ENCODE measurements at places on chromosomes 5 and 9.

DNA sequence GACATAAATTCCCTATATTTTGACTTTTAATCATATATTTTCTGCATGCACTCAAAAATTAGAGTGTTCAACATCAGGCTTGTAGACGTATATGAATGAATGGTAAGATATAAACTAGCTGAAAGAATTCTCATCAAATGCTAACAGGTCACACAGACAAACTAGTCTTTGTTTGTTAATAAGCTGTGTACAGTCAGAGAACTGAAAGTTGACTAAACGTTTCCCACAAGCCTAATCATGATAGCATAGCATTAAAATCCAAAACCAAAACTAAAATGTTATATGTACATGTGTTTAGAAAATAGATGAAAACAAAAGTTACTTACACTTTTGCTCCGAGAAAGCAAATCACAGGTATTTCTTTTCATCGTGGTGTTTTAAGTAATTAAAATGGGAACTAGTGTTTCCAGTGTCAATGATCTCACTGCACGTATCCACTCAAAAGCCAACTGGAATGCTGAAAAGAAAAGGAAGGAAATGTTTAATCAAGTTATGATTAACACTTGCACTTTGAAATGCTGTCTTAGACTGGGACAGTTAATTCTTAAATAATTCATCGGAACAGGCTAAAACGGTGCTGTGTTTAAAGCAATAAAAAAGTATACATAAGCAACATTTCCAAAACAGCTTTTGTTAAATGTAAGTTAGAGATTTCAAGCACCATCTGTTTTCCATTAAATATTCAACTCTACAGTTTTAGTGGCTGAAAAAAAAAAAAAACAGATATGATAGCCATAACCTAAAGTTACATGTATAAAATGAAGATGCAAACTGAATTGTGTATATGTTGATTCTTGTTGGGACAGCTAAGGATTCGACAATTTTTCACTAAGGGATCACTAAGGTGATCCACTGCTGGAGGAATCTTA, 291.9 kb upstream of the PDE4D start:
- no peak for DNase-seq

DNA sequence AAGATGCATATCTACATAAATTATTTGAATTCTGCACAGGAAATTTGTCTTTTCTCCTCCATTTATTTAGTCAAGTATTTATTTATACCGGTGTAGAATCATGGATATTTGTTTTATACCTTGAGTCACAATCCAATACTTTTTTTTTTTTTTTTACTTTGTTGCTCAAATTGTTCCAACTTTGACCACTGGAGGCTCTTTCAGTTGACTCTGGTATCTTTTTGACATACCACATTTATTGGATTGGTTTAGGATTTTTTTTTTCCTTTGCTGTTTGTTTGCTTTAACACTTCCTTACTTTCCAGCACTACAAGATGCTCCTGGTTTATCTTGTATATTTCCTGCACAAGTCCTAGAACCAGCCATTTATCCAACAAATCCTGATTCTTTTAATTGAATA, 543.1 kb upstream of the RIOK2 start:
- DNase-seq, result no peak

GRCh38 chr5:78369680-78370079, 9.3 kb downstream of the SCAMP1 start:
- no peak for DNase-seq

DNA sequence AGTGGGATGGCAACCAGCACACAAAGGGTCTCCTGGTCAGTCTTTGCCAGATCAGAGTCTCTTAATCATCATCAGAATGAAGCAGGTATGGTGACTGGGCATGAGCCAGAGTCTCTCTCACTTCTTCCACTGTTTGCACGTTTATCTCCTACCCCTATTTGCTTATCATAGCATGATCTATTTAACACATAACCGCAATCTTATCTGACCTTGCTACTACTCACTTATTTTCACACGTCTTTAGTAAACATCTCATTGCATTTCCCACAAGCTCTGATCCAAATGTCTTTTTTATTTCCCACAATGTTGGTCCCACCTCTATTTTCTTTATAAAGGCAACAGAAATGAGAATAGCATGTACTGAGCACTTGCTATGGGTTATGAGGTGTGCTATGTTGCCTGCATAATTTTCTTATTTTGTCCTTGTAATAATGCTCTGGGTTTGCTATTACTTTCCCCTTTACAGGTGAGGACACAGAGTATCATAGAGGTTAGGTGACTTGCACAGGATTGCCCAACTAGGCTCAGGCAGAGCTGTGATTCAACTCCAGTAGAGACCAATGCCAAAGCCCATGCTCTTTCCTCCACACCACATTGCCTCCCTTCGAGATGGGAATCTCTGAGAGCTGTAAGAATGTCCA, 39.7 kb upstream of the IL7R start:
- no peak for DNase-seq

- no peak for DNase-seq
Measured at GRCh38 chr9:121316378-121316777, 48.4 kb downstream of the GSN start.

- DNase-seq, result no peak
Measured at GRCh38 chr5:80600943-80601693, 31.0 kb upstream of the ANKRD34B start.

- no peak for DNase-seq
Measured at GRCh38 chr5:125410537-125411070, 664.2 kb upstream of the ZNF608 start.

GRCh38 chr5:111932628-111933027, 175.6 kb upstream of the NREP start:
- DNase-seq, result peak; percentile 25

- peak; percentile 92 for DNase-seq
Measured at GRCh38 chr5:95858661-95859595, 36.4 kb upstream of the GLRX start.

DNA sequence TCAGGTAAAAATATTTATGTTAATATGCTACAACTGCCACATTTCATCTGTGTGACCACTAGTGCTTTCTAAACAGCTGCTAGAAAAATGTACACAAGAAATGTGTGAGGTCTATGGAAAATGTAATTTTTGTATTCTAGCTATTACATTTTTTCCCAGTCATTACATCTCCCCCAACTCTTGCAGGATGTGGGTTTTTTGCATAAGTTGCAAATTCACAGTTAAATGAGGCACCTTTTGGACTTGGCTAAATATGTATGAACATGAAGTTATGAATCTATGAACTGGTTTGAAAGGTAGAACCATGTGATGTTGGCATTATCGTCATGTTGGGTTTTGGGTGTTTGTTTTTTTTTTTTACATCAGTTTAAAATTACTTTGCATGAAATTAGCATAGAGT, 590.4 kb upstream of the WWC1 start:
- no peak for DNase-seq

DNA sequence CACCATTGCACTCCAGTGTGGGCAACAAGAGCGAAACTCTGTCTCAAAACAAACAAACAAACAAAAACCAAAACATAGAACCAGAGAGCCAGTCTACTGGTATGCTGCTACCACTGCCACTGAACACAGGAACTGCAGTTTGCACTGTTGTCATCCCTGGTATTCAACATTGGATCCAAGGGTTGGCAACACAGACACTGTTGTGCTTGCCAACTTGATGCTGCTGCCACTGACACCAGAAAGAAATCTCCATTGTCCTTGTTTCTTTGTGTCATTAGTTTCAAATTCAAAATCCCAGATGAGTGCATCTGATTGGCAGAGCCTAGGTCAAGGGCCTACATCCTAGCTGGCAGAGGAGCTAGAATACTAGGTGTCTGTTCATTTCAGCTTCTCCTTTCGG, 16.2 kb downstream of the HINT1 start:
- DNase-seq, result no peak

- no peak for DNase-seq
Measured at GRCh38 chr9:73138516-73138915, 13.1 kb upstream of the ANXA1 start.

DNA sequence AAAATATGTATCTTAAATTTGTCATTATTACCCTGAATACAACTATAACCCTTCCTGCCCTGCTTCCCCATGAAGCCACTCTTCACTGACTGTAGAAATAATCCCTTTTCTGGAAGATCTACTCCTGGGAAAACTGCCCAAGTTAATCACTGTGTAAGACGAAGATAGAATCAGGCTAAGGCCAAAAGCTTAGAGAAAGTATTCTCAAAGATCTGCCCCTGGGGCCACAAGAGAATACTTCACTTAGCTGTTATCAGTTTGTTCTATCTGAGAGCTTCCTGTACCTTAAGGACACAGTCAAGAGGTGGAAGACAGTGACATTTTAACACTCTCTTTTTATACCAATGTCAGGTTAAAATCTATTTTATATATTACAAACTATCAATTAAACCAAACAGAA, 33.8 kb downstream of the RNF145 start:
- DNase-seq, result no peak

GRCh38 chr5:34483442-34484033, 172.6 kb upstream of the RAI14 start:
- DNase-seq, result no peak

DNA sequence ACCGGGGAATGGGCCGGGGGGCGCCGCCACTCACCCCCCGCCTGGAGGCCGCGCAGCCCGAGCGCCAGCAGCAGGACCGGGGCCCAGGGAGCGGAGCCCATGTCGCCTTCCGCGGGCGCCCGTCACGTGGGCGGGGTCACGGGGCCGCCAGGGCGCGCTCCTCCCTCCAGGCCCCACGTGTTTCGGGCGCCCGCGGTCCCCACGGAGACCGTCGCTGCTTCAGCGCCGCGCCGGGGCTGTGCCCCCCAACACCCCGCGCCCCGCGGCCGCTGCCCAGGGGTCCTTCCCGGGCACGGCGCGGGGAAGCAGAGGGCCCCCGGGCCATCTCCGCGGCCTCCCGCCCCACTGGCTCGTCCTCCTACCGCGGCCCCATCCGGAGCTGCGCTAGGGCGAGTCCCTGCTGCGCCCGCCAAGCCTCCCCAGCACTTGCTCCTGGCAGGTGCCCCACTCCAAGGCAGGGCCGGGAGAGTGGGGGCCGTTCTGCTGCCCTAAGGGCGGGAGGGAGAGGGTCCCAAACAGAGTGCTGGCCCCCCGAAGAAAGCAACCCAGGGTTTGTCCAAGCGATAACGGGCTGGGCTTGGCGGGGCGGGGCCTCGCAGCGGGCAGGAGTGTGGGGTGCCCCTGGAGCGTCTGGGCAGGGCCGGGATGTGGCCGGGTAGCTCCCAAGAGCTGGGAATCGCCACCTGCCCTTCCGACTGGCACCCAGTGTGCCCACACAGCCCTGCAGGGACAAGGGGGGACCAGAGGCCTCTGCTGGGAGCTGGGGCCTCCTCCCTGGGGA, at the start of gene DPP7:
TSS of gene DPP7 (minus strand) at position 121 of the 781 bp plus-strand sequence. CDS start at position 101, 20 bp downstream.
- DNase-seq, result peak; percentile 89

GRCh38 chr9:111078391-111079038, 40.2 kb upstream of the LPAR1 start:
- DNase-seq, result no peak

- peak; percentile 38 for DNase-seq
Measured at GRCh38 chr5:157290981-157291711, 25.2 kb downstream of the CYFIP2 start.

DNA sequence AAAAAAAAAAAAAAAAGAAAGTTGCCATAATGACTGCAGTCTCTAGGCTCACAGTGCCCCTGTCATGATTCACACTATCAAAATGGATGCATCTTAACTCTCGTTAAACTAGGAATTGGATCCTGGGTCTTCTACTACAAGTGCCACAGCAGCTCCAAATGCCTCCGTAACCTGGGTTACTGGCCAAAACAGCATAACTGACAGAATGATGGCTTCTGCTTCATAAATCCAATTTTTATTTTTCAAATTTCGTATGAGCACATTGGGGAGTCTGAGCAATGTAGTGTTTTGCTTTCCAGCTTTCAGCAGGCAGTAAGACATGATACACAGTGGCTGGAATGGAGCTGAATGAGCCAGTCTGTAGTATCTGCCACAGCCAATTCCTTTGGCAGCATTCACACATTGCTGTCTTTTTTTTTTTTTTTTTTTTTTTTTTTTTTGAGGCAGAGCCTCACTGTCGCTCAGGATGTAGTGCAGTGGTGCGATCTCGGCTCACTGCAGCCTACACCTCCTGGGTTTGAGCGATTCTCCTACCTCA, 36.0 kb upstream of the NPM1 start:
- DNase-seq, result no peak

DNA sequence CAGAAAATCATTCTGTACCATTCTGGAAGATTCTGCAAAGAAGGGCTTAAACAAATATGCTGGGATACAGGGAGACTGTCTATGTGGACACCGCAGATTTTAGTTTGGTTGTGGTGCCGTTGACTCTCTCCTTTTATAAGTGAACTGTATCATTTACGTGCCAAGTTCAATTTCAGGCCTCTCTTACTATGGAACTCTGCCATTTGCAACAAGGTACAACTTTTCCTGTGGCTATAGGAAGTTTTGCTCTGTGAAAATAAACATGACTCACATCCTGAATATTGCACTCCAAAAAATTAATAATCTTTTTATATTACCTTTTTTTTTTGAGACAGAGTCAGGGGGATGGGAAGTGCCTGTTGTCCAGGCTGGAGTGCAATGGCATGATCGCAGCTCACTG, 29.7 kb upstream of the CSNK1G3 start:
- no peak for DNase-seq

GRCh38 chr5:173704615-173705511, 88.4 kb upstream of the BOD1 start:
- DNase-seq, result no peak

DNA sequence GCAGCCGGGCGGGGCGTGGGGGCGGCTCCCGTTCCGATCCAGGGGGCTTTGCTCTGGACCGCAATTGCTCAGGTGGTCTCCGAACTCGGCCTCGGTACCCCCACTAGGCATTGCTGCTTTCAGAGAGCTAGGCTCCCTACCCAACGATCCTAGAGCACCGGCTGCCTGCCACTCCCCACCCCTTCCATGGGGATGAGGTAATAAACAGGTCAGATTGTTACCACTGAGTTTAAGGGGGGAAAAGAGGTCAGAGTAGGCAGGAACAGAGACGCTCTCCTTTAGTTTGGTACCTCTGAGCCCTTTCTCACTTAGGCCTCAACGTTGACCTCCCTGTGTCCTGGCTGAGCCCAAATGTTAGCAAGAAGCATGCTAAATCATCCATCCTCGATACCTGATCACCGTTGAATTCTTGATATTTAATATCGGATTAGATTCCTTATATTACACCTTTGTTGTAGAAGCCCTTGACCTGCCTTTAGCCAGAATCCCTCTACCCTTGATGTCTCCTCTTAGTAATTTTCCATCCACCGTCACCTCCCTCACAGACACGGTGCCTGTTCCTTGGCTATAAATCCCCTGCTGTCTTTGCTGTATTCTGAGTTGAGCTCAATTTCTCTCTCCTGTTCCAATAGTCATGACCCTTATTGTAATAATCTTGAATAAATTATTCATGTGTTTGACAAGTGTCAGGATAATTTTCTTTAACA, 588 bp upstream of the PLPP1 start:
- DNase-seq, result no peak

- DNase-seq, result peak; percentile 70
Measured at GRCh38 chr5:177494346-177495195, 2.8 kb downstream of the PDLIM7 start.

GRCh38 chr5:102955488-102955887, 164.4 kb downstream of the GIN1 start:
- DNase-seq, result no peak

DNA sequence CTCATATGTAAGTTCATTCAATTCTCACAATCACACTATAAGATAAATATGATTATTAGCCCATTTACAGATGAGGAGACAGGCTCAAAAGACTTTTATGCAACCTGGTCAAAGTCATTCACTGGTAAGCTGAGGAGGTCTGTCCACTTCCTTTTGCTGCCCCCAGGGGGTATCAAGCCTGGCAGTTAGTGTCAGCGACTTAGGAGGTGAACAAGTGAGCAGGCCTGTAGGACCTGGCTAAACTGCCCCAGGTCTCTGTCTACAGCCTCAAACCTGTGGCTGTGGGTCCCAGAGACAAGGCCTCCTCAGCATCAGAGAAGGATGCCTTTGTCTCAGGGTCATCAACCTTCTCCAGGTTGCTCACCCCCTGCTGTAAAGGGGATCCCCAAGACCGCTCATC, 10.4 kb downstream of the TGFBI start:
- DNase-seq, result no peak
